ENCODE measurements at places on chromosomes 1 and 21.

DNA sequence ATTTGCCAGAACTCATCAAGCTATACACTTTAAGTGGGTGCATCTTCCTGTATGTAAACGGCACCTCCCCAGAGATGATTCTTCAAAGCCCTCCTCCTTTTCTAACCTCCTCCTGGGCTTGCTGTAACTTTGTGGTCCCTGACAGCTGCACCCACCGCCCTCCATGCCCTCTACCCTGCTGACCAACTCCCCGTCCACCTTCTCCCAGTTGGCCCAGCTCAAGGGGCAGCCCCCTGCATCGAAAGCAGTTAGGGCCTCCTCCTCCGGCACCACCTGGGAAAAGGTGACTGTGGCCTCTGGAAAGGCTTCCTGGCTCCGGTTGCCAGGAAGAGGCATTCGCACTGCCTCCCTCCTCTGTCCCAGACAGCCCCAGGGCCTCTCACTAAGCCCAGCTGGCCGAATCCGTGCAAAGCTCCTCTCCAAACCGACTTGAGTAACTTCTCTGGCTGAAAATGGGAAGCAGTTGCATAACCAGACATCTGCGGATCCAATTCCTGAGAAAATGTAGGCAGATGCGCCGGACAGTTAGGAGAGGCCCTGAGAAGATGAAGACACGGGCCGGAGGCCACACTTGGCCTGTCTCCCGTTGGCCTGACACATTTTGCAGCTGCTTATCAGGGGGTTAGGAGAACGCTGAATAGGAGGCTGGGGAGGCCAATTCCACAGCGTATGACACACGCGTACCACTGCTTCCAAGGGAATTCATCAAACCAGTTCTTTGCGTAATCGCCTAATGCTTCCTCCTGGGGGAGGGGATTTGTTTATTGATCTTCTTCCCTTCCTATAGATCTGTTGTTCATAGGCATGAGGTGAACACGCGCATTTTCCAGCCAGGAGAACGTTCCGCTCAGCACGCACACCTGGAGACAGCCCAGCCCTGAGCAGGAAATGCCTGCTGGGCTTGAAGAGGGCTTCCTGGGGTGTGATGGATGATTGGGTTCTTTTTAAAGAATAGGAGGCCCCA lies 48.7 kb upstream of the COL6A2 start:
- DNase-seq = no peak

DNA sequence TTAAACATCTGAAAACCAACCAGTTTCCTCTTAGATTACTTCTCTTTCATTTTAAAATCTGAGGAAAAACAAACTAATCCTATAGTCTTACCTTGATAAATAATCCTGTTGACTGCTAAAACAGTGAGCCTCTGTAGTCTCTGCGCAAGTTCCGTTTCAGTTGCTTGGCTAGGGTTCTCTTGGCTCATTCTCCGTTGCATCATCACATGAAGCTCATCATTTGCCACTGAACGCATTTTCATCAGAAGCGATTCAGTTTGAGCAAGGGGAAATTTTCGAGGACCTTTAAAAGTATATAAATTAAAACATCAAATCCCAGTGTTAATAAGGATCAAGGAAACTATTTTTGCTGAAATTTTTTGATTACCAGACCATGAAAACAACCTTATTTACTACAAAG lies 96.7 kb upstream of the GNG4 start:
- DNase-seq = no peak

DNA sequence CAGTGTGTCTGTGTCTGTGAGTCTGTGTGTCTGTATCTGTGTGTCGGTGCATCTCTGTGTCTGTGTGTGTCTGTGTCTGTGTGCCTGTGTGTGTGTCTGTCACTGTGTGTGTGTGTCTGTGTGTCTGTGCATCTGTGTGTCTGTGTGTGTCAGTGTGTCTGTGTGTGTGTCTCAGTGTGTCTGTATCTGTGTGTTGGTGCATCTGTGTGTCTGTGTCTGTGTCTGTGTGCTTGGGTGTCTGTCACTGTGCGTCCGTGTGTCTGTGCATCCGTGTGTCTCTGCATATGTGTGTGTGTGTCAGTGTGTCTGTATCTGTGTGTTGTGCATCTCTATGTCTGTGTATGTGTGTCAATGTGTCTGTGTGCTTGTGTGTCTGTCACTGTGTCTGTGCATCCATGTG lies 44.7 kb upstream of the POFUT2 start:
- no peak for DNase-seq

DNA sequence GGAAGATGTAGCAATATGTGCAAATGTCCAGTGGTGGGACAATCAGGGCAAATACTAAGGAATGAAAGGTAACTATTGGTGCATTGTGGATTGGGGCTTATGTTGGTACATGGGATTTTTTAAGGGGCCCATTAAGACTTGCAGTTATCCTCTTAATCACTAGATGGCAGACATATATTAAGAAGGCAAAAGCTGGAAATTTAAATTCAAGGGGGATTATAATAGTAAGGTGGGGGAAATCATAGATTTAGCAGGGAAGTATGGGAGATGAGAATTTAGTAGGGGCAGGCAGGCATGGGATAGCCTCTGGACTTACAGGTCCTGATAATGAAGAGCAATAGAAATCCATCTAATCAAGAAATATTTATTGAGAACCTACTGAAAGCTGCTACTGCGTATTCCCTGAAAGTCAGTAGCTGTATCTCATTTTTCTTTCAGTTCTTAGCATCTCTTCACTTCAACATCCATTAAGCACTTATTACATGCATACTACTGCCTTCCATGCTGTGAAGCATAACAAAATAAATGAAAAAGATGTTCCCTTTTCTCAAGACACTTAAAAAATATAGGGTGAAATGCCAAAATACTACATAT lies 251.8 kb downstream of the CRB1 start:
- no peak for DNase-seq

GRCh38 chr1:160637821-160638539 lies 8.9 kb downstream of the SLAMF1 start:
- DNase-seq = no peak

DNA sequence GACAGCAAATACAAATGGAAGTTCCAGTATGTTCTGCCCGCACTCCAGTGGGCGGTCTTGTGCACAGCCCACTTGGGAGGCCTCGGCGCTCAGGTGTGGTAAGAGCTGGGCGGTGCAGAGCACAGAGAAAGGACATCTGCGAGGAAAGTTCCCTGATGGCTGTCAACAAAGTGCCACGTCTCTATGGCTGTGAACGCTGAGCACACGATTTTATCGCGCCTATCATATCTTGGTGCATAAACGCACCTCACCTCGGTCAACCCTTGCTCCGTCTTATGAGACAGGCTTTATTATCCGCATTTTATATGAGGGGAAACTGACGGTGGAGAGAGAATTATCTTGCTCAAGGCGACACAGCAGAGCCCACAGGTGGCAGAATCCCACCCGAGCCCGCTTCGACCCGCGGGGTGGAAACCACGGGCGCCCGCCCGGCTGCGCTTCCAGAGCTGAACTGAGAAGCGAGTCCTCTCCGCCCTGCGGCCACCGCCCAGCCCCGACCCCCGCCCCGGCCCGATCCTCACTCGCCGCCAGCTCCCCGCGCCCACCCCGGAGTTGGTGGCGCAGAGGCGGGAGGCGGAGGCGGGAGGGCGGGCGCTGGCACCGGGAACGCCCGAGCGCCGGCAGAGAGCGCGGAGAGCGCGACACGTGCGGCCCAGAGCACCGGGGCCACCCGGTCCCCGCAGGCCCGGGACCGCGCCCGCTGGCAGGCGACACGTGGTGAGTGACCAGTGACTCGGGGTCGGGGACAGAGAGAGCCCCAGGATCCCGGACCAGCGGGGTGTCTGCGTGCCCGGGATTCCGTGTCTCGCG lies at the start of gene IL12RB2:
TSS of gene IL12RB2 (plus strand) at position 623 of the 810 bp plus-strand sequence. CDS start 12,496 bp downstream, outside the sequence.
- peak; percentile 55 for DNase-seq
